ENCODE measurements at places on chromosomes 12 and 14.

DNA sequence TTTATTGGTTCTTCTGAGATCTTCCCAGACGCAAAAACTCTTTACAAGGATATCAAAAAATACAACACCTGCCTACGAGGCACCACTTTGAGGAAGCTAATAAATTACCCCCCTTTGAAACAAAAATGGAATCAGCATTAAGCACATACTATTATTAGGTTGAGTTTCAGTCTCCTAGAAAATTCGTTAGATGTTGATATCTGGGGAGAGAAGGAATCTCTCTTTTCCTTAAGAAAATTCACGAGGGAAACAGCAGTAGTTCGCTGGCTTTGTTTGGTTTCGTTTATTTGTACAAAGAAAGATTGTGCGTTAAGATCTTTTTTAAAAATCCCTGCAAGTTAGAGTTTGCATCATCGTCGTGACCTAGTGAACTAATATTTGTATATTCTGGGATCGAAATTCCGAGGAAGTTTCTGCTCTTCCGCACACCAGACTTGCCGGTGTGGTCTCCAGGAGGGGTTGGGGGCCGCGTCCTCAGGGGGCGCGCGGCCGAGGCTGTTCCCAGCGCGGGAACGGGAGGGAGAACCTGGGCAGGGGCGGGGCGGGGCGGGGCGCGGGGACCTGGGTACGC is 12.1 kb downstream of the NKX2-1 start:
- DNase-seq: no peak

DNA sequence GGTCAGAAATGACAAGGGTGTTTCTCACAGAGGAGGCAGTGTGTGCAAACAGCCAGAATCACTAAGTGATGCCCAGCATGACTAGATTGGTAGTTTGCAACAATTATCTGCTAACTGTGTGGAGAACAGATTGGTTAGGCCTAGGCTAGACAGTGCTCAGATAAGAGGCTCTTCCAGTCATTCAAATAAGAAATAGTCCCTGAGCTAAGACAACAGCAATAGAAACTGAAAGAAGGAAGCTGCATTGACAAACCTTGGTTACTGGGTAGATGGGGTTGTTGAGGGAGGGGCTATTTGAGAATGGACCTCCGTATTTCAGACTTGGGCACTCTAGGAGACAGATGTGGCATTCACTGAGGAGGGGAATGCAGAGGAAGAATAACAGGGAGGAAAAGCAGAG is 255.0 kb upstream of the NPAS3 start:
- no peak for DNase-seq

DNA sequence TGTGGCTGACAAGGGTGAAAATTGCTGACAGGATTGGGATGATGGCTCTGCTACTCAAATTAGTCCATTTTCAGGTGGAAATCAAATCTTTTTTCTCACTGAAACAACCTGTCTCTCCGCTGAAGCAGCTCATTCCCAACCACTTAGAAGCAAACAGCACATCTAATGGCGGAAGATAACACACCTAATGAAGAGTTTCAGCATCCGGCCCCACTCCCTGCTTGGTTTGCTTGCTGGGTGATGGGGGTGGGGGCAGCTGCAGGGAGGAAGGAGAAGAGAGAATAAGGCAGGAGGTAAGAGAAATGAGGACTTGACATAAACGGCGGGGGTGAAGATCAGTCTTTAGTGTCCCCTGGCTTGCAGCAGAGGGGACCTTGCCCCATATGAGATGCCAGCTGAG is 4.0 kb downstream of the SYNDIG1L start:
- DNase-seq: no peak

GRCh38 chr12:6465467-6466183 is 4.9 kb downstream of the VAMP1 start:
- peak; percentile 94 for DNase-seq

DNA sequence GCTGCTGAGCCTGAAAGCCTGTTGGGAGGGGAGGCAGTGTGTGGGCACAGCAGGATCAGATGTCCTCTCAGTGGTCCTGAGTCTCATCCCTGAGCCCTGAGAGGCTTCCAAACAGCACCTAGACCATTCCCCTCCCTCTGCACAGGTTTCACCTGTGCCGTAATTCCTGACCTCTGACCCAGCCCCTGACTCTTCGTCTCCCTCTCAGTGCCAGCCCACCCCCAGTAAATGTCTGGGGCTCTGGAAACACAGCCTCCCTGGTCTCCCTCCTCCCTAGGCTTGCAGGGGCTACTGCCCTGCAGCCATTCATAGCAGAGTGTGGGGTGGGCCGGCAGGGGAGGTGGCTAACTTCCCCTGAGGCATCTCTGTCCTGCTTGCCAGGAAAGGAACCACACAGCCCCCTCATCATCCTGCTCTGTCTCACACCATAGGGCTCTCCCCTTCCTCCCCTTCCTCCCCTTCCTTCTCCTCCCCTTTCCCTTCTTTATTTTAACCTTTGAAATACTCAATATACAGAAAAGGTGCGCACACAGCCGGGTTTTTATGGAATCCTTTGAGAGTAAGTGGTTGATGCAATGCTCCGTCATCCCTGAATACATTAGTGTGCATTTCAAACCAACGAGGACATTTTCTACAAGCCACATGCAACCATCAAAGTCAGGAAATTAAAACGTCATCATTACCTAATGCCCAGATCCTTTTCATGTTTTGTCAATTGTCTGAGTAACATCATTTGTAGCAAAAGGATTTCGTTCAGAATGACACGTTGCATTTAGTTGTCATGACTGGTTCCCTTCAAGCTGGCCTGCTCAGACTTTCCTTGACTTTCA is 67.0 kb downstream of the PRMT8 start:
- DNase-seq: no peak

DNA sequence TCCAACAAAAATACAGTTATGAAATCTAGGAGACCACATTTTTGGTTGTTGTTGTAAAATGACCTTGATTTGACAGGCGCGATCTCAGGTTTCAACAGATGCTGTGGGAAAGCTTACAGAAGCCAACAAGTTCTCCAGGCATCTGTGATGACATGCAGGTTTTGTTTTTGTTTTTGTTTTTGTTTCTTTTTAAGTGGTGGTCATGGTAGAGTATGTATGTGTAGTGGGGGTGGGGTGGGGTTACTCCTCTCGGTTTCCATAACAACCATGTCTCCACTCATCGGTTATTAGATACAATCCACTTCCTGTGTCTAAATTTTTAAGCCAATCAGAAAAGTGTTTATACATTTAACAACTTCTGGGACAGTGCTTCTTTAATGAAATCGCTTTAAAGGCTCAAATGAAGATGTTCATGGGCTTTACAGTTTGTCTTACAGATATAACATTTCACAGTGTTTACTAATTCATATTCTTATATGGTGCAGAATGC is 199.9 kb upstream of the FOXN3 start:
- peak; percentile 25 for DNase-seq

DNA sequence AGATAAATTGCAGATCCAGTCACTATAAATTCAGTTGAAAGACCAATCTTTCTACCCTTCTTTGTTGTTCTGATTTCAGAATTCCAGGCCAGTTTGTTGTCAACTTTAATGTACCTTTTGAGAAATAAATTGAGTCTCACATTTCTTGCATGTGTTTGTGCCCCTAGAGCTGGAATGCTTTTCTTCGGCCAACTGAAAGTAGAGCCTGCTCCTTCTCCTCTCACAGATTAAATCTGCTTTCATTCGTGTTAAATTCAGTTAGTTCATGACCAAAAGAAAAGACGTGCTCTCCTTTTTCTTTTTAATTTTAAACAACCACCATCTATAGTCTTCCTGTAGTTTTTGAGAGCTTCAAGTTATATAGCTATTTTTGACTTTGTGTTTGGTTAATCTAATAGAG is 22.9 kb downstream of the SOCS2 start:
- no peak for DNase-seq

DNA sequence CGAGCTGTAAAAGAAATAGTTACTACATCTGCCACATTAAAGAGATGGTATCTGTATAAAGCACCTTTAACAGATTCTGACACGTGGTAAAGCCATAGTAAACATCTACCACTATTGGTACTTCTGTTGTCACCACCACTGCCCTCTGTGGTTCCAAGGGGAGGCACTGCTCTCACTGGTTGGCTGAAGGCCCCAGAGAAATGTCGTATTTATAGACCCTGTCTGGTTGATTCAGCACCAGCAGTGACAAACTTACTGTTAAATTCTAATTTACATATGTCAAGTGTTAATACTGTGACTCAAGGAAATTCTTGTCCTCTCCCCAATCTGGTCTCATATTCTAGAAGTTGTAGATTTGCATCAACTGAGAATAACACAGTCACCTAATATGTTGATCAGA is 281.1 kb downstream of the ERC1 start:
- no peak for DNase-seq

GRCh38 chr14:76957224-76957891 is 71.2 kb downstream of the IRF2BPL start:
- DNase-seq: no peak

GRCh38 chr14:25222256-25222655 is 172.3 kb upstream of the STXBP6 start:
- DNase-seq: no peak

GRCh38 chr12:26187014-26187798 is 8.2 kb upstream of the SSPN start:
- no peak for DNase-seq

DNA sequence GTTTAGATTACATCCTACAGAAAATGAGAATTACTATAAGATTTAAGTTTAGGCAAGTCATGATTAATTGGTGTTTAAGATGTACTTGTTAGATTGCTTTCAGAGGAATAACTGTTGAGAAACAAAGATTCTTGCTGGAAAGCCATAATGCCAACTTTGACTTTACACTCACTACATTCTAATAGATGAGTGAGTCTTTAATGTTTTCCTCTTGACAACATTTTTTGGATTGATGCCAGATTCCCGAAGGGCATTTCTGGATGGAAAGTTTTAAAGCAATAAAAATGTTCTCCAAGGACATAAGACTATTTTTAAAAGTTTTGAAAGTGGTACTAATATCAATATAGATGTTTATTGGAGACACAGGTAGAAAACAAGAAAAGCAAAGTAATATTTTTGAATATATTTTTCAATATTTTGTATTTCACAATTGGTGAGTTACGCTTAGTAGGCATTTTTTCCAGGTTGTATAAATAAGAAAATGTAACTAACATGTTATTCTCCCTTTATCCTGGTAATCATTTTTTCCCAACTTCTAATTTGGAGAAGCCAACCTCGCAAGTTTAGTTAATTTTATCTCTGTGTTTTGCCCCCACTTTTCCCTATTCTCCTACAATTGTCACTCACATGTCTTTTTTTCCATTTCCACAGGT is 307.3 kb downstream of the CEP128 start:
- DNase-seq: no peak

- no peak for DNase-seq
Observed at GRCh38 chr14:58736606-58737005, 98.8 kb downstream of the DACT1 start.

GRCh38 chr14:54278087-54278486 is 118.7 kb upstream of the CDKN3 start:
- peak; percentile 6 for DNase-seq

DNA sequence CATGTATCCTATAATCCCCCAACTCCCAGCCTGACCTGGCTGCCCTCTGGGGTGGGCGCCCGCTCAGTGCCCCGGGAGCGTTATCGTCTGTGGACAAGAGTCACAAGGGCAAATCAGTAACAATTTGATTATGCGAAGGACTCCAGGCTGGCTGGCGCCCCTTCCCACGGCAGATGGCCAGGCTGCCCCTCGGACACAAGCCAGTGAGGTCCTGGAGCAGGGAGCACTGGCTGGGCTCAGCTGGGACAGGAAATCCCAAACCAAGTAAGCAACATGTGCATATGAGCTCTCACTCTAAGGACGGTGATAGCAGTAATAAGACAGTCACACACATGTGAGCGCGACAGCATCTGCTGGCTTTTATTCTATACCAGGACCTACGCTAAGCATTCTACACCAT is 59.3 kb upstream of the FAM222A start:
- no peak for DNase-seq

DNA sequence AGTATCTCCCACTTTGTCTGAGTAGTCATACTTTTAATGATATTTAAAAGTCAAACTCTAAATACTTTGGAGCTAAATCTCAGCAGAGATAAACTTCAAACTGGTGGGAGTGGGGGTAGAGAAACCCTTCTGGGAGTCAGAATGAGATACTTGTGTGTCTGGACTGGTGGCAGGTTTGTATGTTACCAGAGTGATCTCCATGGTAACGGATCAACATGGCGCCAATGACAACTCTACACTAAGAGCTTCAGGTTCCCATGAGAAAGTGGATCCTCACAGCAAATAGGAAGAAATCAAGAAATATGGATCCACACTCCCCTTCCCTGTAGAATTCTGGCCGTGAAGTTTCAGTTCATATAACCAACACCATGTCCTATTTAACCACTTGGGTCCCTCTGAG is 121.9 kb downstream of the ETV6 start:
- DNase-seq: peak; percentile 76

- DNase-seq: no peak
Observed at GRCh38 chr12:49744363-49744885, 3.1 kb downstream of the TMBIM6 start.

- DNase-seq: no peak
Observed at GRCh38 chr14:68942296-68943035, 36.6 kb downstream of the ACTN1 start.

- peak; percentile 19 for DNase-seq
Observed at GRCh38 chr12:70756118-70756517, 118.9 kb upstream of the PTPRB start.

- peak; percentile 52 for DNase-seq
Observed at GRCh38 chr12:71430756-71431155, 8.8 kb upstream of the LGR5 start.

- no peak for DNase-seq
Observed at GRCh38 chr12:69508091-69508490, 37.9 kb downstream of the FRS2 start.

DNA sequence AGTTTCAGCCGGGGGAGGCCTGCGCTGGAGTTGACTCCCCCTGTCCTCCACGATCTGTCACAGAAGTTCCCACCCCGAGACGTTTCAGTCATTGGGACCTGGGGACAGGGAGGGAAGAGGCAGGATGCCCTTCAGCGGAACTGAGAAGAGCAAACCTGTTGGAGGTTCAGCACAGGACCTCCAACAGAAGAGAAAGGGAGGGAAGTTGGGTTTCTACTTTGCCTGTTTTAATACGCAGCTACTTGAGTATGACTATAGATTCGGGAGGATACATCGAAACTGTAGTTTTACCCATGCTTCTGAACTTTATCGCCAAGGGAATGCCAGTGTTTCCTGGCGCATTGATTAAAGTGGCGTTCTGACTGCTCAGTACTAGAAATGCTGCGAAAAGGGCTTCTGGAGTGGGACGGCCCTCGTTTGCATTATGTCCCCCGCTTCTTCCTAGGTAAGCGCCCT is 2.3 kb upstream of the DUSP6 start:
- DNase-seq: peak; percentile 75

GRCh38 chr12:105733579-105733978 is 403.1 kb downstream of the C12orf75 start:
- DNase-seq: peak; percentile 71

DNA sequence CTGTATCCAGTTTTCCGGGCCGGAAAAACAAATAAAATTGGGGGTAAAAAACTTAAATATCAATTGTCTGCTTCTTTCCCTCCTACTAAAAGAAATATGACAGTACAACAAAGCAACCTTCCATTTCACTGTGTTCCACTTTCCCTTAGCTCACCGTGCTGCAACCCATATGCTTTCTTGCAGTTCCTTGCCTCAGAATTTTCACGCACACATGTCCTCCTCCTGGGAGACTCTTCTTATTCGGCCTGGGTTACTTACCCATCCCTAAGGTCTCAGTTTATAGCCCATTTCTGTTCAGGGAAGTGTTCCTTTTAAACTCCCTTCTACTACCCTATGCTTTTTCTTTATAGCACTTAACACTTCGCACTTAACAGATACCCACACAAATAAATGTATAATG is 4.5 kb upstream of the MAGOHB start:
- no peak for DNase-seq
